CD8-positive, alpha-beta memory T cell (primary cell): ENCODE measurements at places on chromosomes 2 and 18. TPM values are rescaled to one million over a fixed set of nuclear protein-coding genes. Genes with fewer than 3 reads are reported as not detected.
A peak's percentile ranks its signal among the peaks of the same experiment; 100 is the strongest.

The HK2 gene
- 54.5 TPM for total RNA-seq

DNA sequence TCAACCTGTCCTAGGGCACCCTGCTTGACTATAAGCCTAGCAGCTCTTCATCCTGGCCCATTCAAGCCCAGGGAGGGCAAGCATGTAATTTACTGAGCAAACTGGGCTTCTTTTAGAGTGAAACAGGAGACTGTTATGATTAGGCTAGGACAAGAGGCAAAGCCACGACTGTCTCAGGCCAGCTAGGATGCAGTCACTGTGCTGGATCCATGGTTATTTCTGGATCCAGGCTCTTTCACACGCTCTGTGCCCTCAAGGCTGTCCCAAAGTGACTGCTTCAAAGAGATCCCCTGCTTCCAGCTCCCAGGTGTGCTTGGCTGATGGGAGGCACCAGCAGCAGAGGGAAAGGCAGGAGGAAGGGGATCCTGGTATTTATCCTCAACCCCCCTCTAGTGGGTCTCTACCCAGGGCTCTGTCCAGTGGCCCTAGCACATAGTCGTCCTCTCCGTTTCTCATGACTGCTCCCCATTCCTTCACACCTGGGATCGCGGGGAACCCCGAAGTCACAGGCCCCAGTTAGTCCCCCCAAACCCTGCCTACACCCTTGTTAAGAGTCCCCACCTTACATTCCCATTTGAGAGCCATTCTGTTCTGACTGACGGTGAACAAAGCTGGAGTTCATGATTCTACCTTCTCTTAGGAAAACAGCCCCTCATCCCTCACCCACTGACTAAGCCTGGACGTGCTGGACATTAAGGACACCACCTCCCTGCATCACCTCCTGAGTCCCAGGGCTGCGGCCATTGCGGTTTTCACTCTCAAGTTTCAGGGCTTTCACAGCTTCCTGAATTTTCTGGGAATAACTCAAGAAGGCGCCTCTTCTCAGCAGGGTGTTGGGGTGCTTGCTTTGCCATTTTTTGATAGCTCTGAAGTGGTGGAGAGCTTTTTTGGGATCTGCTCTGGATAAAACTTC is 63.2 kb downstream of the POLR1A start:
- DNase-seq: no peak
- no peak overlapping the region for H3K4me3 ChIP-seq
- H3K4me1 ChIP-seq: peaks cover 45% of the 10 kb centered on the region
- H3K27me3 ChIP-seq: no peaks in the 10 kb centered on the region
- H3K27ac ChIP-seq: no peak overlapping the region

GRCh38 chr2:211035548-211036185 is 479.3 kb downstream of the CPS1 start:
- no peak overlapping the region for H3K27ac ChIP-seq
- DNase-seq: no peak
- H3K4me1 ChIP-seq: no peaks in the 10 kb centered on the region

The CDK5R2 gene
- not detected for total RNA-seq

- peak overlapping the region; percentile 85 for H3K4me3 ChIP-seq
- no peaks in the 10 kb centered on the region for H3K27me3 ChIP-seq
- no peak for DNase-seq
- peaks cover 69% of the 10 kb centered on the region for H3K4me1 ChIP-seq
- peaks cover 5% of the 10 kb centered on the region for H3K36me3 ChIP-seq
- H3K27ac ChIP-seq: no peak overlapping the region
Observed at GRCh38 chr2:197306696-197307040, 3.9 kb downstream of the ANKRD44 start.

- H3K4me1 ChIP-seq: peaks cover 24% of the 10 kb centered on the region
- H3K4me3 ChIP-seq: no peak overlapping the region
- H3K27ac ChIP-seq: no peak overlapping the region
- no peaks in the 10 kb centered on the region for H3K36me3 ChIP-seq
- DNase-seq: no peak
- peaks cover 16% of the 10 kb centered on the region for H3K27me3 ChIP-seq
Observed at GRCh38 chr2:71456617-71457016, 3.3 kb downstream of the DYSF start.

DNA sequence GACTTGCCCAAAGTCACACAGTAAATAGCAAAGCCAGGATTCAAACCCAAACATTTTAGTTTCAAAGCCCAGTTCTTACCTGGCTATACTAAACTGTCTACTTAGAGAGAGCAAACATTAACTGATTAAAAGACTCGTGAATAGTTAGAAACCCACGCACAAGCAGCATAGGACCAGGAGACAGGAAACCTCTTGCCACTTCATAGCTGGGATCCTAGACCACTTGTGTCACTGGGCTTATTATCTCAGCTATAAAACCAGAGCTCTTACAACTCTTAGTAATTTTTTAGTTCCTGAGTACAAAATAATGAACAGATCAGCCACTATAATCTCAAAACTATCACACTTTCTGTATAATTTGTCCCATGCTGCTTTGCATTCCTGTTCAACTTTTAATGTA is 2.4 kb upstream of the AAK1 start:
- DNase-seq: no peak
- H3K4me3 ChIP-seq: peak overlapping the region; percentile 79
- no peaks in the 10 kb centered on the region for H3K36me3 ChIP-seq
- no peak overlapping the region for H3K27ac ChIP-seq
- no peaks in the 10 kb centered on the region for H3K27me3 ChIP-seq
- peaks cover 50% of the 10 kb centered on the region for H3K4me1 ChIP-seq

DNA sequence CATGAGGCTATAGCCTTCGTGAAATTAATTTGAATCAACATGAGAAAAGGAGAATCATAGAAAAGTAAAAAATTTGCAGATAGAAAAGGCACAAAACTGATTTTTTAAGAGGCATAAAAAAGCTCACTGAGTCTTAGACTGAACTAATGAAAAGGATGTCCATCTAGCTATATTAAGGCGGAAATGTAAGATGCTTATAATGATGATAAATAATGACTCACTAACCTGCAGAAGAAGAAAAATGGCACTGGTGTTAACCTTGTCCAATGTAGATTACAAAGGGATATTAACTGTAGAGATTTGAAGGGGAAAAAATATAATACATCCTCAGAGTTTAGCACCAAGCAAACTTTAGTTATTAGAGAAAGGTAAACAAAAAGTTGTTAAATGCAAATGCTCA is 1098.0 kb upstream of the DDX18 start:
- H3K4me3 ChIP-seq: no peak overlapping the region
- no peaks in the 10 kb centered on the region for H3K36me3 ChIP-seq
- no peak for DNase-seq
- H3K27me3 ChIP-seq: no peaks in the 10 kb centered on the region
- H3K27ac ChIP-seq: no peak overlapping the region

The MEIS1 gene
- total RNA-seq: not detected

DNA sequence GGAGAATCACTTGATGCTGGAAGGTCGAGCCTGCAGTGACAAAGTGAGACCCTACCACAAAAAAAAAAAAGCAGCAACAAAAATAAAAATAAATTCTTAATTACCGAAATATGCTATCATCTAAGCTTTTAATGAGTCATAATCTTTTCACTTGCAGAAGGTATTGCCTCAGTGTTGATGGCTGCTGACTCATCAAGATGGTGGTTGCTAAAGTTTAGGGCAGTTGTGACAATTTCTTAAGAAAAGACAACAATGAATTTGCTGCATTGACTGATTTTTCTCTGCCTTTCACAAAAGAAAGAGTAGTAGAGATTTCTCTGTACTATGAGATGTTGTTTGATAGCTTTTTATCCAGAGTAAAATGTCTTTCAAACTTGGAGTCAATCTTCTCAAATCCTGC is 1809.0 kb downstream of the SUCLG1 start:
- DNase-seq: no peak
- no peak overlapping the region for H3K4me3 ChIP-seq
- no peaks in the 10 kb centered on the region for H3K36me3 ChIP-seq
- H3K27ac ChIP-seq: no peak overlapping the region
- no peaks in the 10 kb centered on the region for H3K4me1 ChIP-seq

The SNTG2 gene
- 1.3 TPM for total RNA-seq

The CD28 gene
- 64.1 TPM for total RNA-seq

DNA sequence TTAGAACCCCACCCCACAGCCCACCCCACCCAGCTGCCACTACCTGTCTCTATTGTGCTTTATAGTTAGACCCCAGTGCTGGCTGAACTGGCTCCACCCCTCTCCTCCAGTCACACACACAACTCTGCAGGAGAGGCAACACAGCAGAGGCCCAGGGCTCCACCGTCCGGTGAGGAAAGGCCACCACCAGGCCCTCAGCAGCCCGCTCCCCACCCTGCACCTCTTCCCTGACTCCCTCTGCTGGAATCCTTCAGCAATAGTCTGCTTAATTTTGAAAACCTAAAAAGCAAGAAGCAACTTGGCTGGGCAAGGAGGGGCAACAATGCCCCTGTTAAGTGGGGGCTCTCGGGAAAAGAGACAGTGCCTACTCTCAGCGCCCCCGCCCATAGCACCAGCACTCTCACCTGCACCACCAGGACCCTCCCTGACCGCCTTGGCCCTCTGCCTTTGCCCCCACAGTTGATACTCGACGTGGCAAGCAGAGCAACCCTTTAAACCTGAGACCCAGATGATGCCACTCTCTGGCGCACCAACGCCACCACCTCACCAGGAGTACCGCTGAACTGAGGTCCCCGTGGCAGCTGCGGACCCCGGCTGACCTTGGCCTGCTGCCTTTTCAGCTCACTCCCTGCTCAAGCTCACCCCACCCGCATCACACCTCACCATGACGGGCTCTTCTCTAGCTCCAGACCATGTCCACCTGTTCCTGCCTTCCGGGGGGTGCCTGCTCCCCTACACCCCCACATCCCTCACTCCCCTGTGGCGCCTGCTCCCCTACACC is 45.7 kb downstream of the NDUFA10 start:
- no peak overlapping the region for H3K4me3 ChIP-seq
- no peaks in the 10 kb centered on the region for H3K27me3 ChIP-seq
- no peaks in the 10 kb centered on the region for H3K4me1 ChIP-seq
- H3K36me3 ChIP-seq: peaks cover 15% of the 10 kb centered on the region

DNA sequence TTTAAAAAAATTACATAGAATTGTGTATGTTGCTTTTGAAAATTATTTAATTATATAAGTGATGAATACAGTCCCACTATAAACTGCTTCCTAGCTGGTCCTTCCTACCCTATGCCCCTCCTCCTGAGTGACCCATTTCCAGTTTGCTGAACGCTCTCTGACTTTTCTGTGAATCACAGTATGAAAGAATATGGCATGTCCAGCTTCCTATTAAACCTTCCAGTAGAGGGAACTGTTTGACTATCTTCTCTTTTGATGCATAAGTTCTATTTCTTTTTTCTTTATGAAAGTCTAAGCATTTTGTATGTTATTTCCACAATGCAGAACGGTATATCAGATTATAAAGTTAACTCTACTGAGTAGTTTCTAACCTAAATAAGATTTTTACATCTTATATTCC is 41.3 kb downstream of the PSMG2 start:
- H3K36me3 ChIP-seq: no peaks in the 10 kb centered on the region
- H3K4me3 ChIP-seq: no peak overlapping the region
- no peak overlapping the region for H3K27ac ChIP-seq
- no peaks in the 10 kb centered on the region for H3K4me1 ChIP-seq

The ALPI gene
- not detected for total RNA-seq

The CDH20 gene
- 0.13 TPM for total RNA-seq
